ENCODE measurements at places on chromosomes 12 and 14.

DNA sequence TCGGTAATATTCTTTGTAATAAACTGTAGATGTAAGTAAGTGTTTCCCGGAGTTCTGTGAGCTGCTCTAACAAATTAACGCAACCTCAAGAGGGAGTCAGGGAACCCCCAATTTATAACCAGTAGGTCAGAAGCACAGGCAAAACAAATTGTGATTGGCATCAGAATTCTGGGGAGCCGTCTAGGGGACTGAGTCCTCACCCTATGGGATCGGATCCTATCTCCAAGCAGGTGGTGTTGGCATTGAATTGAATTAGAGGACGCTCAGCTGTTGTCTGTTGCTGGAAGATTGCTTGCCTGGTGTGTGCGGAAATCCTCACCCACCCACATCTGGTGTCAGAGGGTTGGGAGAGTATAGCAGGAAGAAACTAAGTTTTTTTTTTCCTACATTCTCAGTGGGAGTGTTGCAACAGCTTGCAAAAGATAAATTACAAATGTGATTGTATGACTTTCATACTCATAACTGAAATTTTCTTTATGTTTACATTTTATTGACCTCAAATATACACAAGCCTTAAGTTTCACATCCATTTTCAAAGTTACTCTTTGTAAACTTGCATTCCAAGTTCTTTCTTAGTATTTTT is 5.5 kb downstream of the TMEM52B start:
- no peak for DNase-seq

- no peak for DNase-seq
Observed at GRCh38 chr14:94774344-94775090, 4.6 kb upstream of the GSC start.

- DNase-seq, result no peak
Observed at GRCh38 chr12:71592841-71593240, 70.8 kb downstream of the ZFC3H1 start.

- no peak for DNase-seq
Observed at GRCh38 chr12:1429980-1430379, 164.4 kb downstream of the FBXL14 start.

DNA sequence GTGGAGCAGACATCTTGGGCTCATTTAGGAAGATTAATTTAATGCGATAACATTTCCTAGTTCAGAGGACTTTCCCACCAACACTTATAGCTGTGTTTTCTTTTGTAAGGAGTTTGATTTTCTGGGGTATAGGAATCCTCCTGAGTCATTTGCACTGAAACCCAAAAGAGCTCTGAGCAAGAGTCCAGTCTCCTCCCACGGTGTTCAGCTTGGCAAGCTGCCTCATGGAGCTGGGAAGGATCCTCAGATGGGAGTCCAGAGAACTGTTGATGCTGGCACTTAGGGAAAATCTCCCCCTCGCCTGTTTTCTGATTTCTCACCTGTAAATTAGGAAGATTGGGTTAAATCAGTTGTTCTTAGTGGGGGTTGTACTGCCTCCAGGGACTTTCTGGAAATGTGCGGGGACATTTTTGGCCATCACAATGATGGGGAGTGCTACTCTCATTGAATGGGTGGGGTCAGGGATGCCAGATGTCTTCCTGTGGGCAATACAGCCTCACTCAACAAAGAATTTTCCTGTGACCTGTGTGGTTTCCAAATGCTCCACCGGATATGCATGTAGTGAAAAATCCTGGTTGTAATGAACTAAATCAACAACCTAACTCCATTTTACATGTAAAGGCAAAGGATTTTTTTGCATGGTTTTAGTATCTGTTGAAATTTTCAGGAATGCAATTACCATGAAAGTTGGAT is 150.6 kb downstream of the ADCK1 start:
- no peak for DNase-seq

DNA sequence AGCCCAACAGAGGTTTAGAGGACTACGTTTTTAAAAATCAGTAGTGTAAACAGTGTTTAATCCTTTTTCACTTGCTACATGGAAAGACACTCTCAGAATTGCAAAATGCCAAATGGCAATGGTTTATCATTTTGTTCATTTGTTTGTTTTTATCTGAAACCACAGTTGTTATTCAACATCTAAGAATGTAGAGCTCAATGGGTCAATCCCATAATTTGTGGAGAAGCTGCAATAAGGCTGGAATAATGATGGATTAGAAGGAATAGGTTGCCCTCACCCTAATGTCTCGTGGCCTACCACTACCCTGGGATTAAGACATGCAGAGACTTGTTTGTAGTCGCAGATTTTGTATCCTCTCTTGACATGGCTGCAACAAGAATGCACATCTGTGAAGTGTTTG is 115.7 kb downstream of the LLPH start:
- no peak for DNase-seq

- DNase-seq, result no peak
Observed at GRCh38 chr14:99181804-99182520, 90.0 kb downstream of the BCL11B start.

DNA sequence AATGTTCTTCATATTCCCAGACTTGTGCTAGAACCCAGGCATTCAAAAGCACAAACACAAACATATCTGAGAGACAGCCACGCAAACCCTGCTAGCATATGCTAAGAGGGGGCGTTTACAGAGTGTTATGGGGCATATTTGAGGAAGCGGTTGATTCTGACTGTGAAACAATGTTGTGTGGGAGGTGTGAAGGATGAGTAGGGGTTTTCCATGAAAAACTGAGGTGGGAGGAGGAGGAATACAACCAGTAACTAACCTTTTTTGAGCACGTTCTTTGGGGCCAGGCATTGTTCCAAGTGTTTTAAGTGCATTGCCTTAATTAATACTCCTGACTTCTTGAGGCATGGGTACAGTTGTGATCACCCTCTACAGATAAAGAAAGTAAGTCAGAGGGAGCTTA is 499.5 kb downstream of the AACS start:
- DNase-seq, result no peak

DNA sequence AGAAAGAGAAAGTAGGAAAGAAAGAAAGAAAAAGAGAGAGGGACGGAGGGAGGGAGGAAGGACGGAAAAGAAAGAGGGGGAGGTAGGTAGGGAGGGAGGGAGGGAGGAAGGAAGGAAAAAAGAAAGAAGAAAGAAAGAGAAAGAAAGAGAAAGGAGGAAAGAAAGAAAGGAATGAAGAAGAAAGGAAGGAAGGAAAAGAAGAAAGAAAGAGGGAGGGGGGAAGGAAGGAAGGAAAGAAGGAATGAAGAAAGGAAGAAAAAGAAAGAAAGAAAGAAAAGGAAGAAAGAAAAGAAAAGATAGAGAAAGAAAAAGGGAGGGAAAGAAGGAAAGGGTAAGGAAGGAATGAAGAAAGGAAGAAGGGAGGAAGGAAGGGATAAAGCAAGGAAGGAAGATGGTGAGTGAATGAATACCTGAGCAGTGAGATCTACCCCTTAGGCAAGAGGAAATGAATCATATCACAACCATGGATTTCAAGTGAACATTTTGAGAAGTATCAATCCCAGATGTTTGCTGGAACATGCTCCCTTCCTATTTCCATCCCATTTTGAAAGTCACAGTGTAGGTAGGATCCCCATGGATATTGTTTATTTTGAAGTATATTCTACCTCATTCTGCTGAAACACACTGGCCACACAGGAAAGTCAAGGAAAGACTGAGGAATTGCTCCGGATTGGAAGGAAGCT is 639.4 kb upstream of the TBX3 start:
- no peak for DNase-seq

DNA sequence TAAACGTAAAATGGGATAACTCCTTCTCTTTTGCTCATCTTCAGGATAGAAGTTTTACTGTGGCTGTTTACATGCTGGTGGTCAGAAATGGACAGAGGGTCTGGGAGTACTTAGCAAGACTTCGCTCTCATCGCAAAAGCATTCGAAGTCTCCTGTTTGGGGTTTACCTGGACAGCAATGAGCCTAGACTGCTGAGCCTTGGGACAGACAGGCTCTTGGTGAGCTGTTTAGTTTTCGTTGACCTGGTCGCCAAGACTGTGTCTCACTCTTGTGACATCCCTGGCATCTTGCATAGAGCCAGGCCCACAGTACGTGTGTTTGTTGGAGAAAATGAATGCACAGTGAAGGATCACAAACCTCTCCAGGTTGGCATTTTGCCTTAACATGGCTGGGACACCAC is 42.1 kb downstream of the CFAP251 start:
- DNase-seq, result no peak

DNA sequence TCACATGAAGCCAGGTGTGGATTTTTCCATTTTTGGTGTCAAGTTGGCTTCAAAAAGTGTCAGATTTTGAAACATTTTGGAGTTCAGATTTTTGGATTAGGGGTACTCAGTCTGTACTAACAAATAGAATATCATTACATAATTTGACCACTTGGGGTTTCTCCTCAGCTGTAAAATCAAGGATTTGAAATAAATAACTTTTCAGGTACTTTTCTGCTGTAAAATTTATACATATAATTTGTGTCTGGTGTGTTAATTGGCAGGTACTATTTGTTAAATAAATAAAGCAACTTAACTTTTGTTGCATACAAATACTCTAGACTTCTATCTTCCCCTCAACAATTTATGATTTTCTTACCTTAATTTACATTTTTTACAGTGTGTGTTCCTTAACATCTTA is 234.1 kb upstream of the PRICKLE1 start:
- no peak for DNase-seq

DNA sequence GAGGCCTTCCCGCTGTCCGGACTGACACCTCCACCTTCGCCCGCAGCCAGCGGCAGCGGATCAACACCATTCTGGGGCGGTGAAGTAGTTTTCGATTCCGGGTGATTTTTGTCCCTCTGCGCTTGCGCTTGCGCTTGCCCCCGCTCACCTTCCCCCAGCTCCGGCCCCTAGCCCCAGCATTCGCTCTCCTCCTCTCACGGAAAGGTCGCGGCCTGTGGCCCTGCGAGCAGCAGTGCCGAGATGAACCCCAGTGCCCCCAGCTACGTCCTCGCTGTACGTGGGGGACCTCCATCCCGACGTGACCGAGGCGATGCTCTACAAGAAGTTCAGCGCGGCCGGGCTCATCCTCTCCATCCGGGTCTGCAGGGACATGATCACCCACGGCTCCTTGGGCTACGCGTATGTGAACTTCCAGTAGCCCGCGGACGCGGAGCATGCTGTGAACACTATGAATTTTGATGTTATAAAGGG is 22.7 kb upstream of the SRGAP1 start:
- DNase-seq, result peak; percentile 40

GRCh38 chr14:33908540-33909223 is 42.2 kb downstream of the EGLN3 start:
- DNase-seq, result peak; percentile 80

GRCh38 chr14:33323979-33324378 is 385.3 kb downstream of the NPAS3 start:
- no peak for DNase-seq

GRCh38 chr14:104891664-104892530 is 26.8 kb downstream of the CEP170B start:
- DNase-seq, result no peak

DNA sequence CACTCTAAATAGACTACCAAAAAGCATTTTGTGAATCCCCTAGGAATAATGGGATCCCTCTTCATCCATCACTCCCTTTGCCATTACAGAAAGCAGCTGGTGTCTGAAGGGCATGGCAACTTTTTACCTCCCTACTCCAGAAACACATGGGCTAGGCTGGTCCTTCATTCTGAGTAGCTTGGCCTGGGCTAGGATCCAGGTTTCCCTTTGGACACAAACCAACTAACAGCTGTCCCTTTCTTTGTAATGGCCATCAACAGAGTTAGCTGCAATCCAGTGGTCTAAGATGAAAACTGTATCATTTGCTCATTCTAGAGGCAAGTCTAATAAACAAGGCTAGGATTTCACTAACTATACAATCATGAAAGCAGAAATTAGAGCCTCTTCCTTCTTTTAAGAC is 7.4 kb downstream of the GRIN2B start:
- DNase-seq, result no peak

GRCh38 chr14:25086821-25087396 is 37.0 kb upstream of the STXBP6 start:
- no peak for DNase-seq

GRCh38 chr14:89540009-89540829 is 123.2 kb upstream of the FOXN3 start:
- DNase-seq, result no peak

DNA sequence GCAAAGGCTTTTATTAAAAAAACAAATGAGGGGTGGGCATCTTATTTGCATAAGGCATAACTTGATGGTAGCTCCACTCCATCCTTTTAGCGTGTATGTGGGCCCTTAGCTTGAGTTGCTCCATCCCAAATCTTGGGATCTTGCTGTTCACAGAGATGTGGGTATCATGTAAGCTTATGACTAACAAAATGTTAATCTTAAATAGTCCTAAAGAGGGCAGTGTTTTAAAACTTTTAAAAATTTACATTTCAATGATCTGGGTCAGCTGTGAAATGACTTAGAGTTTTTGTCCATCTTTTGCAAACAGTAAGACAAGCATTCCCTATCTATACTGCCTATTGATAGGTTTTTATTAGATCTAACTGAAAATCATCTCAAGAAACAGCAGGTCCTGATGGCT is 86.0 kb downstream of the SLCO1A2 start:
- DNase-seq, result peak; percentile 51

GRCh38 chr14:99007795-99008194 is 264.2 kb downstream of the BCL11B start:
- DNase-seq, result no peak

- no peak for DNase-seq
Observed at GRCh38 chr12:14946861-14947260, 8.5 kb upstream of the ERP27 start.

DNA sequence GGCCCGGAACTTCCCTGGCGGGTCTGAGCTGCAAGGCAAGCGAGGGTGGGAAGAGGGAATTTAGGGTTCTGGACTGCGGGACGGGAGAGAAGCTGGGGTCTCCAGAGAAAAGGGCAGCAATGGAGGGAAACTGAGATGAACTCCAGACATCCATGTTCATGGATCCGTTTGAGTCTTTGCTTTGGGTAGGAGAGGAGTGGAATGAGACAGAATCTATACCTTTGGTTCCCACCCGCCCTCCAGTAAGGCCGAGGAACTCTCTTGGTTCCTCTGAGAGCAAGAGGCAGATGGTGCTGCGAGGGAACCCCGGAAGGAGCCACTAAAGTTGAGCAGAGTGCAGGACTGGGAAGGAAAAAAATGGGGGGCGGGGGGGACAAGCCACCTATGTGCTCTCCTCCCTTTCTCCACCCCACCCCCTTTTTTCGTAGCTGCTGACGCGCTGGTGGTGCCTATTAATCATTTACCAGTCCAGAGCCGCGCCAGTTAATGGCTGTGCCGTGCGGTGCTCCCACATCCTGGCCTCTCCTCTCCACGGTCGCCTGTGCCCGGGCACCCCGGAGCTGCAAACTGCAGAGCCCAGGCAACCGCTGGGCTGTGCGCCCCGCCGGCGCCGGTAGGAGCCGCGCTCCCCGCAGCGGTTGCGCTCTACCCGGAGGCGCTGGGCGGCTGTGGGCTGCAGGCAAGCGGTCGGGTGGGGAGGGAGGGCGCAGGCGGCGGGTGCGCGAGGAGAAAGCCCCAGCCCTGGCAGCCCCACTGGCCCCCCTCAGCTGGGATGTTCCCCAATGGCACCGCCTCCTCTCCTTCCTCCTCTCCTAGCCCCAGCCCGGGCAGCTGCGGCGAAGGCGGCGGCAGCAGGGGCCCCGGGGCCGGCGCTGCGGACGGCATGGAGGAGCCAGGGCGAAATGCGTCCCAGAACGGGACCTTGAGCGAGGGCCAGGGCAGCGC is 1.2 kb downstream of the SSTR1 start:
- no peak for DNase-seq

- no peak for DNase-seq
Observed at GRCh38 chr14:64715628-64716412, 11.6 kb downstream of the PLEKHG3 start.

- no peak for DNase-seq
Observed at GRCh38 chr12:53514628-53515290, 7.5 kb upstream of the NPFF start.

GRCh38 chr12:47739979-47740378 is 14.7 kb upstream of the ENDOU start:
- peak; percentile 91 for DNase-seq

- DNase-seq, result no peak
Observed at GRCh38 chr14:33484264-33484663, 466.6 kb downstream of the EGLN3 start.
